Endothelial cell (in vitro differentiated cells): ENCODE measurements at places on chromosomes 2 and 18.

DNA sequence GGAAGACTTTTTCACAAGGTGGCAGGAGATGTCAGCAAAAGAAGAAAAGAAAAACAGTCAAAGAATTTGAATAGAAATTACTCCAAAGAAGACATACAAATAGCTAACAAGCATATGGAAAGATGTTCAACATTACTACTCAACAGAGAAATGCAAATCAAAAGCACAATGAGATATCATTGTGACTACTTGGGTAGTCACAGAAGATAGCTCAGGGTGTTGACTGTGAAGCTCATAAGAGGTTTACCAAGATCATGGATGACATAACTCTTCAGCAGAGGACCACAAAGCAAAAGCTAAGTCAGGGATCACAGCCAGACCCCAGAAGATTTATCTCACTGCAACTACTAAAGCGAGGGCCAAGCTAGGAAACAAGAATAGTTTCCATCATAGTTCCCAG lies 53.0 kb upstream of the TANK start:
- DNase-seq, result no peak

DNA sequence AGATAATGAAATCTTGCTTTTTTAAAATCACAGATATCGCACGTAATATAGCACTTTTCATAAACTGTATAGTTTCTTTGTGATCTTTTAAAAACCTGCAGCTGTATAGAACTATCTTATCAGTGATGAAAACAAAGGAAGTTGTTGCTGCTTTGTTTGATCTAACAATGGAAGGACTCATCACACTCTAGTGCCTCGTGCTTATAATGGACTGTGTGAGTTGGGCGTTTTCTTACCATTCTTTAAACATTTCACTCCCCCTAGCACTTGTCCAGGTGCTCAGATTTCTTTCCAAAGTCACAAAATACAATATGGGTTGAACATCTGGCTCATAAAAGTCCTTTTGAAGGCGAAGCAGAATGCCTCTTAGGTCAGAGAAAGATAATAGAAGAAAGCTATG lies 94.8 kb upstream of the SPATS2L start:
- DNase-seq, result no peak

GRCh38 chr2:183564726-183565125 lies 440.5 kb downstream of the NUP35 start:
- DNase-seq, result no peak

DNA sequence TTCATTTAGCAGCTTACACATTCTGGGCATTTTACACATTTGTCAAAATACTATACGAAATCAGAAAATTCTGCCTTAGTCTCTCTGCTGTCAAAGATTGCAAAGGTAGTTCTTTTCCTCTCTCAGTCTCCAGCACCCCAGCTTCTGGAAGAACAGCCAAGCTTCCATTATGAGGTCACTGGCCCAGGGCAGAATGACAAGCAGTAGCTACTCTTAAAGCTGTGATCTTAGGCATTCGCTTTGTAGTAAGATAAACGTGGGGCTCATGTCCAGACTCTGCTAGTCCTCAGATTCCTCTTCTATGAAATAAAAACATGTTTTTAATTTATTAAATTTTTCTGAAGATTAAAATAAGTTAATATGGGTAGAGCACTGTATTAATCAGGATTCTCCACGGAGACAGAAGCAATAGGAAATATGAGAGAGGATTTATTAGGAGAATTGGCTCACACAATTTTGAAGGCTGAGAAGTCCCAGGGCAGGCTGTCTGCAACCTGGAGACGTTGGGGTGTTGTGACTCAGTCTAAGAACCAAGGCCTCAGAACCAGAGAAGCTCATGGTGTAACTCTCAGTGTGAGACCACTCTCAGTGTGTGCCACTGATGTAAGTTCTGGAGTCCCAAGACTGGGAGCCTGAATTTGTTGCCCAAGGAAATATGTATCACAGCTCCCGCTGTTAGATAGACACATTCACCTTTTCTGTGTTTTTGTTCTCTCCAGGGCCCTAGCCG lies 201.2 kb downstream of the CMPK2 start:
- DNase-seq, result no peak

GRCh38 chr2:213104903-213105202 lies 46.6 kb downstream of the IKZF2 start:
- DNase-seq, result no peak

- DNase-seq, result no peak
Measured at GRCh38 chr2:227410191-227410590, 22.4 kb upstream of the SCYGR1 start.

DNA sequence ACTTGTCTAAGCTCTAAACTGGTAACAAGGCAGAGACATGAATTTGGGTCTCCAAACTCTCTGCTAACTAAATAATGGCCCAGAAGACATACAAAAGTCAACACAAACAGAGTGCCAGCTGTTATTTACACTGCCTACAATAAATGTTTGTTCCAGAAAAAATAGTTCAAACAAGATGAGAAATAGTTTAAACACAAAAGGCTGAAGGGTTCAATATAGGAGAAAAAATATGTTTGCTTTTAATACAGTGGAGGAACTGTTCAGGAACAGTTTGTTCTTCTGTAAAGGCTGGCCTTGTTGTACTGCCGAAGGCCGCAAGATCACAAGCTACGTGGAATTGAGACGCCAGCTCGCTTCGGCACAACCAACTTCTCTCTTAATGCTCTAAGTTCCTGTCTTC lies 74.6 kb downstream of the AFF3 start:
- no peak for DNase-seq

GRCh38 chr2:32680942-32681341 lies 53.1 kb downstream of the TTC27 start:
- no peak for DNase-seq

GRCh38 chr2:218999881-219000568 lies 6.8 kb upstream of the CRYBA2 start:
- DNase-seq, result no peak

DNA sequence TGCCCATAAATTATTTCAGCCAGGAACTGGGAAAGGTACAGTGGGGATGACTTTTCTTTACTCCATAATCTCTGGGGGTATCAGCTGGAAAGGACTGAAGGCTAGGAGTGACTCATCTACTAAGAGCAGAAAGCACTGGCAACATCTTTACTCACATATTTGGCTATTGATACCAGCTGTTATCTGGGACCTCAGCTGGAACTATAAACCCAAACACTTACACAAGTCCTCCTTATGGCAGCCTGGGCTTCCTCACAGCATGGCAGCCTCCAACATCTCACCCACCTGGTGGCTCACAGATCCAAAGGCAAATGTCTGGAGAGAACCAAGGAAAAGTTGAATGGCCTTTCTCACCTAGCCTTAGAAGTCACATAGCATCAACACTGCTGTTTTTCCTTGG lies 379.0 kb upstream of the RND3 start:
- DNase-seq, result no peak

DNA sequence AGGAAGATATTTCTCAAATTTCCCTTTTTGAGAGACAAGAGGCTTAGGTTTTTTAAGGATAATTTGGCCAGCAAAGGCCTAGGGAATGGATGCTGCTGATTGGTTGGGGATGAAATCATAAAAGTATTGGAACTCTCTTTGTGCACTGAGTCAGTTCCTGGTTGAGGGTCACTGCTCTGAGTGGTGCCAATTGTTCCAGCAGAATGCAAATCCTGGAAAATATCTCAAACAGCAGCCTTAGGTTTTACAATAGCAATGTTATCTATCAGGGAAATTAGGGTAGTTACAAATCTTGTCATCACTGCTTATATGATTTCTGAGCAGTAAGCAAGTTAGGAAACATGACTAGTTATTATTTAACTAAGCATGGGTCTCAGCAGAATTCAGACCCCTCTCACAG lies 96.2 kb downstream of the RAD51AP2 start:
- no peak for DNase-seq

DNA sequence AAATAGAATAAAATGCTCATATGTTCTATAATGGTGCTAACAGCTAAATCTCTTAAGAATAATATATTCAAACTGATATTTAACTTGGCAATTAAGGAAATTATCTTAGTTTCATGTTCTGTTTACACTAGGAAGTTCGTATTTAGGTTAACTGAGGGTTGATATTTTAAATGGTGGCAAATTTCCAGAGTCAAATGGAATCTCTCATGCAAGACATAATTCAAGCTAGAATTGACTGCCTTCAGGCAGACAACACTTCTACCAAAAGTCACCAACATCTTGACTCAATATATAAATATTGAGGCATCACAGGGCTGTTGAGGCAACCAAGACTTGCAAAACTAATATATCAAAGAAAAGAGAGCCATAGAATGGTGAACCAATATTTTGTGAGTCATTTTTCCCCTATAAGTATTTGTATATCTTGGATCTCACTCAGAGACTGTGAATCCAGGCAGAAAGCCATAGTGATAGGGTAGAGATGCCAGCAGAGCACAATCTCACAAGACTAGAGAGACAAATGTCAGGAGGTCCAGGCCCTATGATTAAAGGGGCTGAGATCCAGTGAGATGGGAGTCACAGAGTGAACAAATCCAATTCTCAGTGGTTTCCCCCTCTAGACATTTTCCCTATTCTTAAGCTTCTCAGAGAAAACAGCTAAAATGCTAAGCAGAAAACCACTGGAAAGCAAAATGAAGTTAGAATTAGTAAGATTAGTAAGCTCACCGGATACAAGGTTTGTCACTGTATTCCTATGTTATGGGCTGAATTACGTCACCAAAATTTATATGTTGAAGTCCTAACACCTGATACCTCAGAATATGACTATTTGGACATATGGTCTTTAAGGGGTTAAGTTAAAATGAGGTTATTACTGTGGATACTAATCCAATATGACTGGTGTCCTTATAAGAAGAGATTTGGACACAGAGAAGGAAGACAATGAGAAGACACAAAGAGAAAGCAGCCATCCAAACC lies 358.2 kb upstream of the UBE2E3 start:
- no peak for DNase-seq
